ELR (cell line): ENCODE measurements at places on chromosomes 3 and 15.

- no peak for DNase-seq
Measured at GRCh38 chr3:192880313-192880712, 37.3 kb downstream of the MB21D2 start.

- no peak for DNase-seq
Measured at GRCh38 chr3:78258798-78259197, 1218.9 kb downstream of the ROBO2 start.

DNA sequence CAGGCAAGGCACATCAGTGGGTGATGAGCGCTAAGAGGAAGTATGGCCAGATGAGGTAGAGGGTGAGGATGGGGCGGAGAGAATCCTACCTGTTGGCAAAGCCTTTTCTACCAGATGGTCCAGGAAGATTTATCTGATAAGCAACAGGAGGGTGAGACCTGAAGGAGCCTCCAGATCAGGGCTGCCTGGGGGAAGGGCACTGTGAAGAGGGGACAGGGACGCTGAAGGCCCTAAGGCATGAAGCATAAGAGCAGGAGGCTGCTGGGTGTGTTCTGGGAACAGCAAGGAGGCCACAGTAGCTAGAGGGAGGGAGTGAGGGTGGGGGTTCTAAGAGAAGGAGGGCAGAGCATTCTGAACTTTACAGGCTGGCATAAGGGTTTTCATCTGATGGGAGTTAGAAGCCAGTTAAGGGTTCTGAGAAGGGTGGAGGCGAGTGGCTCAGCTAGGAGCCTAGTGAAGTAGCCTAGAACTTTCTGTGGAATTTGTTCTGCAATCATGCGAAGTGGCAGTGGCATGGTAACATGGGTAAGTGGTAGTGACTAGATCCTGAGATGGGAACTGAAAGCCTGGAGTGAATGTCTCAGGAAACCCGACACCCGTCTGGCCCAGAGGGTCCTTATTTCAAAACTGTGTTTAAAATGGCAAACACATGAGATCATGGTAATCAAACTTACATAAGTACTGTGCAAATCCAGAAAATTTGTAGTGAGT lies 29.9 kb downstream of the CGNL1 start:
- DNase-seq: peak; percentile 8

GRCh38 chr3:2860626-2861025 lies 249.5 kb downstream of the IL5RA start:
- no peak for DNase-seq

DNA sequence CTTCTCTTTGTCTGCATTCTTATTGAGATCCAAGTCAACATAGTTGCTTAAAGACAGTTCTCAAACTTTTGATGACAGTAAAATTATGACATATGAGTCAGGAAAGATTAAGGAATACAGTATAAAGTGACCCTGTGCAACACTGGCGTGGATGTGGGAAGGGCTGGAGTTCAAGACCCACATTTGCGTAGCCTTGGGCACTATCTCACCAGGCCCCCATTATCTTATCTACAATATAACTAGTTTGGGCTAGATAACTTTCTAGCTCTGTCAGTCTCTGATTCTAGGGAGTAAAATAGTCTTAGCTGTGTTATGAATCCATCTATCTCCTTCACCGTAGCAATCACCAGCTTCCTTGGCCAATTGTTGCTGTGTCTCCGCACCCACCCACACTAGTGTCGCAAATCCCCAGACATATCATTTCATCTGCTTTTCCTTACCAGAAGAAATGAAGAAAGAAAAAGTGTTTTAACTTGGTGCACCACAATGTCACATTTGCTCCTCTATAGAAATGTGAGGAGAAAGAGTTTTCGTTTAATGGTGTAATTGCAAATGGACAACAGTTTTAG lies 14.9 kb upstream of the TM4SF4 start:
- DNase-seq: no peak

DNA sequence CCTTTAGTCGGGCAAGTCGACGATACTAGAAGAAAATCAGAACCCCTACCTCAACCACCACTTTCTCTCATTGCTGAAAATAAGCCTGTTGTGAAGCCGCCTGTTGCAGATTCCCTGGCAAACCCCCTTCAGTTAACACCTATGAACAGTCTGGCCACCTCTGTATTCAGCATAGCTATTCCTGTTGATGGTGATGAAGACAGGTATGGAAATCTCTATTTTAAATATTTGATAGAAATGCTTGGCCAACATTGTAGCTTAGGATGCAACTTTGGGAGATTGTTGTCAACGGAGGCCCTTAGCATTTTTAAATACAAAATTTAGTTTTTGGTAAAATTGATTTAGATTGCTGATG lies 3.0 kb downstream of the TSC22D2 start:
- DNase-seq: no peak
